Left cardiac atrium (tissue), 4 donors: ENCODE measurements at places on chromosomes 6 and 20. TPM values are rescaled to one million over a fixed set of nuclear protein-coding genes. Genes with fewer than 3 reads are reported as not detected.

- DNase-seq: no peak
Measured at GRCh38 chr20:8492173-8492572, 360.1 kb downstream of the PLCB1 start.

GRCh38 chr20:8756410-8756809 lies 312.5 kb upstream of the PLCB4 start:
- peak; percentile 33 for DNase-seq

DNA sequence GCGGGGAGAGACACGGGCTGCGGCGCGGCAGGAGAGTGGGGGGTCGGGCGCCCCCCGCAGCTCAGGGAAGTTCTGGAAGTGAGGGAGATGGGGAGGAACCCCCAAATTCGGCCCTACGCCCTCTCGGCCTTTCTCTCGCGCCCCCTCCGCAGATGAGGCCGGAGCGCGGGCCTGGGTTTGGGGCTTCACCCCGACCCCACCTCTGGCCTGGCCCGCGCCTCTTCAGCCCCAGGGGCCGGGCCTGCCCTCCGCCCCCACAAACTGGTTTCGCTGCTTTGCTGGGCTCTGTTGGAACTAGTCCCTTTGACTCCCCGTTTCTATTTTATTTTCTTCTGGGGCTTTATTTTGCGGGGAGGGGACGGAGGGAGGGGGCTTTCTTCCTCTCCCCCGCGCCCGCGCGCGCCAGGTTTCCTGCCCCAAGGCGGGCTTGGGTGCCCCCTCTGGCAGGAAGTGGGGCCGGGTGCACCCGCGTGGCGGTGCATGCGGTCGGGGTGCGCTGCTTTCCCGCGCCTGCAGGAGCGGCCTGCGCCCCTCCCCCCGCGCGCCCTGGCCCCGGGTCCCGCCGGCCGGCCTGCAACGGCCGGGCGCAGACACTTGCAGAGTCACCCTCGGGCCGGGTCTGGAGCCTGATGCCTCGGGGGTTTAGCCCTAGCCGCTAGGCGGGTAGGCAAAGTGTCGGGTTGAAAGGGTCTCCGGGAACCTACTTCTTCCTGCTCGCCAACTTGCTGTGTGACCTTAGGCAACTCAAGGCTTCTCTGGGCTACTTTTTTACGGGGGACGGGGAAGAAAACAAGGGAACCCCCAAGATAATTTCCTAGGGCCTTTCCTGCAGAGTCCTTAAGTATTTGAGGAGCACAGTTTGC lies 1.3 kb downstream of the HMGA1 start:
- no peak for DNase-seq

DNA sequence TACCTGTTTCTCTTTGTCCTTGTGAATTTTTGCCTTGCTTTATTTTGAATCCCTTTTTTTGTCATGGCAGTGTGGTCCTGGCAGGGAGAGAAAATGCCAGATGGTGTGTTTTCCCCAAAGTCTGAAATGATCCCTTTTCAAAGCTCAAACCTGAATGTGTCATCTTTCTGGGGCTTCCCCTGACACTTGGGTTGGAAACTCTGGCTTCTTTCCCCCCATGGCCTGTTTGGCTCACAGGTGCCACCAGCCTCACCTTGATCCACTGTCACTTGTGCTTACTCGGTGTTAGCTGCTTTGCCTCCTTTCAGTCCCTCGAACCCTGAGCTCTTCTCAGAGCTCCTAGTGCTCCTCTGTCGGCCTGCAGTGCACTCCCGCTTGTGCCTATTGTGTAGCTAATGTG lies 22.3 kb downstream of the MYBL2 start:
- no peak for DNase-seq

- no peak for DNase-seq
Measured at GRCh38 chr6:55825402-55826051, 49.9 kb downstream of the BMP5 start.

DNA sequence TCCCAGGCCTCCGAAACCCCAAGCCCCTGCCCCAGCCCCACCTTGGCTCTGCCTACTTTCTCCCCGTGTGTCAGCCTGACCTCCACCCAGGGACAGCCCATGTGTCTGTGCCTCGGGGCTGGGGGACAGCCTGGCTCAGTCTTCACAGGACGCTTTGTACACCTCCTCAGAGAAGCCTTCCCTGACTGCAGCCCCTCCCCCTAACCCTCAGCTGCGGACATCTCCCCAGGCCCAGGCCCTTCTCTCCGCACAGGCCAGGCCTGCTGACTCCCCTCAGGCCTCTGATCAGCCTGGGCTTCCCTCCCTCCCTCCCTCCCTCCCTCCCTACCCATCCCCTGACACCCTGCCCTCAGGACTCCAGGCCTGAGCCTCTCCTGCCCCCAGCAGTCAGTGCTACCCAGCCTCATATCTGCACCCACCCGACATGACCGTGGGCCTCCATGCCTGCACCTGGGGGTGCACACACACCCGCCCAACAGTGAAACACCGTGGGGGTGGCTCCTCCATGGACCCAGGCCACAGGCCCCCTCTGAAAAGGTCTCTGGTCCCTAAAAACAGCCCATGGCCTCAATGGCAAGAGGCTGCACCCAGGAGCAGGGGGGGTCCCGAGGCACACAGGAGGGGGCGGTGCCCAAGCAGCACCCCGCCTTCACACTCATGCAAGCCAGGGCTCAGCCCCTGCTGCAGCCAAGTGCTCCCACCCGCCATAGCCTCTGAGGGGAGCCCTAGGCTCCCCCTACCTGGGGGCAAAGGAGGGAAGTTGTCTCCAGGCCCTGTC lies 12.9 kb downstream of the LAMA5 start:
- no peak for DNase-seq

DNA sequence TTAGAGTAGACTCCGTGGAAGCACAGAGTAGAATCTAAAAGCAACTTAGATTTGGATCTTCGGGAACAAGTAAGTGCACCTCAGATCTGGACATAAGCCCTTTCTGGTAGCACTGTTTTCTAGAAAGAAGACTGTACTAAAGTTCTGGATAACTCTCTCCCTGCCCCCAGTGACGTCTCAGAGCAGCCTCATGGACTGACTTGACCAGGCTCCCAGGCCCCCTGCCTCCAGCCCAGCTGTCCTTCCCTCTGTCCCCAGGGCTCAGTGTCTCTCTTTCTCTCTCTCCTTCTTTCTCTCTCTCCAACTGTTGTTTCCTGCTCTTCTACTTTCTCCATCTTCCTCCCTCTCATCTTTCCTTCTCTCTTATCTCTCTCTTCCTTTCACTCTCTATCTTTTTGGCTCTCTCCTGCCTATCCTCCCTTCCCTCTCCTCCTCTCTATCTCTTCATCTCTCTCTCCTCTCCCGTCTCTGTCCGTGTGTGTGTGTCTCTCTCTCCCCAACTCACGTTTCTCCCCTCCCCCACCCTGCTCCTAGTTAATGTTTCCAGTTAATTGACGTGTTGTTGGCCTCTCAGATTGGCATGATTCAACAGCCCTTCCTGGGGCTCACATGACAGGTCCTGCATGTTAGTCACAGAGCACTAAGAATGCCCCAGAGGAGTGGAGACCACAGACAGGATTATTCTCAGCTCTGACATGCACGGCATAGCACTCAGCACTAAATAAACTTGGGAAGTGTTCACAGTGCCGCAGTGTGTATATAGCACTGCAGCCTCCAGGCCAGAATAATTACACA lies 180.4 kb upstream of the FOXQ1 start:
- DNase-seq: no peak

DNA sequence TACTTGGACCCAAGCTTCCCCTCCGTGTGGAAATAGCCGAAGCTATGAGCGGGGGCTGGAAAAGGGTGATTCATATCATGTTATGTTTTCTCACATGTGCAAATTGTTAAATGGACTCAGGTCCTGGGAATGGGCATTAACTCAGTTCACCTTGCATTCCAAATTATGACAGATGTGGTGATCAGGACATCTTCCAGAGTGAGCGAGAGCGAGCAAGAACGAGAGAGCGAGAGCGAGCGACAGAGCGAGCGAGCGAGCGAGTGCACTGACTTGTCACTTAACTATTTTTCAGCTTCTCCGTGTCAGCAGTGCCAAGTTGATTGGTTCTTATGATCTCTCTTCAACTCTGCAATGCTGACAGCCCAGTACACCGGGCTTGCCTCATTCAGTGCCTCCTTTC lies 437.4 kb upstream of the NRSN1 start:
- no peak for DNase-seq

- DNase-seq: no peak
Measured at GRCh38 chr6:33236852-33237251, 28.6 kb downstream of the RING1 start.

GRCh38 chr20:34037121-34037520 lies 43.4 kb downstream of the RALY start:
- DNase-seq: no peak

DNA sequence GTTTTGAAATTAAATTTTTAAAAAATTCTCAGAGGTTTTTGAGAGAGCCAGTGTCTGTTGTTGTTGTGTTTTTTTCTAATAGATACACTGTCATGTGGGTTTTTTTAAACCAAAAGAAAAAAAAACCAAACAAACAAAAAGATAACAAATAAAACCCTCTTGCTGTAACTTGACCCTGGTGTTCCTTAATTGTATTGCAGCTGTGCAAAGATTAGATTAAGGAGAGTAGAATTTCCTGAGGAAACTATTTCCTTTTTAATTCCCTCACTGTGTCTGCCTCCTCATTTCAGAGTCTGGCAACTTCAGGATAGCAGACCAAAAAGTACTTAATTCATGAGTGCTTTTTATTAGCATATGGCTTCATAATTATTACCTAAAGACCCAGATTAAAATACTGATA lies 281.9 kb downstream of the EPM2A start:
- no peak for DNase-seq

DNA sequence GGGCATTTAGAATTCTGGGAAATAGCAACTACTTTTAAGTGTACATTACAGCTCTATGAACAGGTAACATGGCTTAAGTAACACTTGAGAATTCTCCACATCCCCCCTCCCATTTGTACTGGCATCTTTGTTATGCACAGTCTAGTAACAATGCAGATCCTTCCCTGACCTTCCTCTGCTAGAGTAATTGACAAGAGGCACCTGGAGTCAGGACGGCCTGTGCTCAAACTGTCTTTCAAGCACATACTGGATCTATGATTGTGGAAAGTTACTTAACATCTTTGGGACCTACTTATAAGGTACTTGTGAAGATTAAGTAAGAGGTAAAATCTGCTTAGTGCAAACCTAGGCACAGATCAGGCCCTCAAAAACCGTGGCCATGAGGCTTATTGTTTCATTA lies 21.9 kb upstream of the GSTA3 start:
- no peak for DNase-seq

GRCh38 chr6:162118706-162119105 lies 608.9 kb downstream of the PRKN start:
- no peak for DNase-seq

- no peak for DNase-seq
Measured at GRCh38 chr6:105791583-105792318, 294.4 kb upstream of the PRDM1 start.

- DNase-seq: no peak
Measured at GRCh38 chr6:155245831-155246230, 18.0 kb upstream of the CLDN20 start.

- DNase-seq: no peak
Measured at GRCh38 chr20:15756002-15756753, 817.1 kb downstream of the KIF16B start.

DNA sequence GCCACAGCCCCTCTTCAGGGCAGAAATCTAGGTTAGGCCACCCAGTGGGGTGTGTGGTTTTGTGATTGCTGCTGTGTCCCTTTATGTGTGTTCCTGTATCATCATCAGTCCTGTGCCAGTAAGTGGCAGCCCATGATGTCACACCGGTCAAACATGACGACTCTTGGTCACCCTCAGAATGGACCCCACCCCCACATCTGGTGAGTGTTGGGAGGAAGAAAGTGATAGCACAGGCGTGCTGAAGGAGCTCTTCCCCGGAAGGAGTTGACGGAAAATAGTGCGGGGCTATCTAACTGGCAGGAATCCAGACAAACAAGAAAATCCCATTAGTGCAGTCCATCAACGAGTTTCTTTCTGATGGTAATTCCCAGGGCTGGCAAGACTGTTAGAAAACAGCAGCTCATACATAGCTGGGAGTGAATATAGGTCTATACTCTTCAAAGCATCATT lies 33.4 kb upstream of the IL17A start:
- no peak for DNase-seq

GRCh38 chr6:116983375-116983774 lies 106.3 kb downstream of the RFX6 start:
- DNase-seq: no peak

DNA sequence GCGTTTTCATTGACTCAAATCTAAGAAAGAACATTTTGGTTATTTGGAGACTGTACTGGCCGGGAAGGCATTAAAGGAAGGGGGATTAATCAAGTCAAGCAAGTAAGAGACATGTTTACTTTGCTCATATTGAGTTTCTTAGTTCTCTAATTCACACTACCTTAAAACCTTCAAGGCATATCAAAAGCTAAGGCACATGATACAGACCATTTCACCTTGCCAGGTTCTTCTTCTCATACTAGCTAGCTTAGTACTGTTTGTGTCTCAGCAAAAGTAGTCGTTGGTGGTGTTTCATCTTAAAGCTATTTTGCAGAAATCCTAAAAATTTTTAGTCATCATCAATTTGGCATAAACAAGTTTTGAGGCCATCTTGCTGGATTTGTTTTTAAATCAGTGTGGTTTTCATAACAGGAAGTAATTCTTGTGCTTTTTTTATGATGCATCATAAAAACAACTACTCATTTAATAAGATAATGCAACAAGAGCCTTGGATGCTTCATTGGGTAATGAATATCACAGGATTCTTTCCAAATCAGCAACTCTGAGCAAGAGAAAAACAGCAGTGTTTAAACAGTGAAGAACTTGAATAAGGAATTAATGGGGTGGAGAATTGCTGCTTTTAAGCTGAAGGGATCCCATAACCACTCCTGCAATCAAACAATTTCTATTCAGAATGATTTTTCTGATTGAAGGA lies 425.3 kb downstream of the EPM2A start:
- no peak for DNase-seq

- no peak for DNase-seq
Measured at GRCh38 chr6:154572556-154572955, 62.1 kb upstream of the CNKSR3 start.

GRCh38 chr6:305371-306206 lies 13.3 kb downstream of the DUSP22 start:
- no peak for DNase-seq

GRCh38 chr6:43623880-43624785 lies 4.9 kb downstream of the GTPBP2 start:
- DNase-seq: no peak

GRCh38 chr20:63363013-63363957 lies 2.1 kb upstream of the CHRNA4 start:
- no peak for DNase-seq

The WFDC10B gene
- total RNA-seq: not detected

The CAP2 gene
- total RNA-seq: 69.6 TPM

The RSPO4 gene
- total RNA-seq: 0.74 TPM

The TTK gene
- total RNA-seq: 0.52 TPM

The PSORS1C1 gene
- 1.1 TPM for total RNA-seq

The PPP1R3G gene
- total RNA-seq: 7.4 TPM

The HSF2 gene
- 23.4 TPM for total RNA-seq

The SCRT2 gene
- total RNA-seq: not detected
